ENCODE measurements at places on chromosomes 16 and 17. TPM values are rescaled to one million over a fixed set of nuclear protein-coding genes. Genes with fewer than 3 reads are reported as not detected.

The HP gene
- not detected for total RNA-seq

DNA sequence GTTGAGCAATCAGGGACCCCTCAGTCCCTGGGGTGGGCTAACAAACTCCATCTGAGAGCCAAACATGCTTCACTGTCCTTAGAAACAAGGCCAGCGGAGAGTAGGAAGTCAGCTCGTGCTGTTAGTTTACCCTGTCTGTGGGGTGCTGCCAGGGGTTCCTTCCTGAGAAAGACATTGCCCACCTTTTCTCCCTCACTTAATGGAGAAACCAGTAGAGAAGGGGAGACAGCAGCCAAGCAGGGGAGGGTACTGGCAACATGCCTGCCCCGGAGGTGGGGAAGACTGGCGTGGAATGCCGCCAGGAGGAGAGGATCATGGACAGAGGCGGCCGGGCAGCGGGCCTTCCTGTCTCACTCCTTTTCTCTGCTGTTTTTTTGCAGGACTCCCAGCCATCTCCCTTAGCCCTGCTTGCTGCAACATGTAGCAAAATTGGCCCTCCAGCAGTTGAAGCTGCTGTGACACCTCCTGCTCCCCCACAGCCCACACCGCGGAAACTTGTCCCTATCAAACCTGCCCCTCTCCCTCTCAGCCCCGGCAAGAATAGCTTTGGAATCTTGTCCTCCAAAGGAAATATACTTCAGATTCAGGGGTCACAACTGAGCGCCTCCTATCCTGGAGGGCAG lies 19.9 kb downstream of the SP2 start:
- no peaks in the 10 kb centered on the region for H3K27me3 ChIP-seq
- H3K4me1 ChIP-seq = no peaks in the 10 kb centered on the region
- no peak overlapping the region for H3K4me3 ChIP-seq
- H3K27ac ChIP-seq = no peak overlapping the region

DNA sequence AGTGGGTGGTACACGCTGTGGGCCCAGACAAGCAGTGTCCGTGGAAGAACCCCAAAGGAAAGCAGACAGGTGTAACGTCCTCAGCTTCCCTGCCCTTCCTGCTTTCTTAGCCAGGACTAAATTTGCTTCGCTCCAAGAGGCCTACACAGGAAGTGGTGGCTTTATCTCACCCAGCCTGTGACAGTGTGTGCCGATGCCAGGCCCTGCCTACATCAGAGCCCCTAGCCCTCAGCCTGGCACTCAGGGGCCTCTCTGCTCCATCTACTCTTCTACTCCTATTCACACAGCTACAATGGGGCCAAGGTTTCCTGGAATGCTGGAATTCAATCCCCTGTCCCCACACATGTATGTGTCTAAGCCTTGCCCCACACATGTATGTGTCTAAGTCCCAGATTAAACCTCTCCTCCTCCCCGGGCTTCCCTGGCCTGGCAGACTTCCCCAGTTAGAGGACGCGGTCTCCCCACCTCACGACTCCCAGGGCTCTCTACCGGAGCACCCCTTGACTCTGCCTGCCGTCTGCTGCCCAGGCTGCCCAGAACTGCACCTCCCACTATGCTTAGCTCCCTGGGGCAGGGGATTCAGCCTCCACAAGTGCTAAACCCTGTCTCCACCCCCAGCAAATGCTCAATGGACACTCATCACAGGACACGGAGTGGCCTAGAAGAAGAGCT lies 8.2 kb downstream of the PGAP3 start:
- peaks cover 13% of the 10 kb centered on the region for H3K36me3 ChIP-seq
- no peak overlapping the region for H3K27ac ChIP-seq
- no peak for DNase-seq
- peaks cover 39% of the 10 kb centered on the region for H3K4me1 ChIP-seq

DNA sequence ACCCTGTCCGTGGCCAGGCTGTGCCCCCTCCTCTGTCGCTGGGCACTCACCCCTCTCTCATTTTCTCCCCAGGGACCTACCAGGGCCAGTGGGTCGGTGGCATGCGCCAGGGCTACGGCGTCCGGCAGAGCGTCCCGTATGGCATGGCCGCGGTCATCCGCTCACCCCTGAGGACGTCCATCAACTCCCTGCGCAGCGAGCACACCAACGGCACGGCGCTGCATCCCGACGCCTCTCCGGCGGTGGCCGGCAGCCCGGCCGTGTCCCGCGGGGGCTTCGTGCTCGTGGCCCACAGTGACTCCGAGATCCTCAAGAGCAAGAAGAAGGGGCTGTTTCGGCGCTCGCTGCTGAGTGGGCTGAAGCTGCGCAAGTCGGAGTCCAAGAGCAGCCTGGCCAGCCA lies 41.9 kb downstream of the JPH3 start:
- DNase-seq = no peak
- no peak overlapping the region for H3K27ac ChIP-seq
- H3K27me3 ChIP-seq = peaks cover 28% of the 10 kb centered on the region

The DPEP3 gene
- total RNA-seq = not detected

DNA sequence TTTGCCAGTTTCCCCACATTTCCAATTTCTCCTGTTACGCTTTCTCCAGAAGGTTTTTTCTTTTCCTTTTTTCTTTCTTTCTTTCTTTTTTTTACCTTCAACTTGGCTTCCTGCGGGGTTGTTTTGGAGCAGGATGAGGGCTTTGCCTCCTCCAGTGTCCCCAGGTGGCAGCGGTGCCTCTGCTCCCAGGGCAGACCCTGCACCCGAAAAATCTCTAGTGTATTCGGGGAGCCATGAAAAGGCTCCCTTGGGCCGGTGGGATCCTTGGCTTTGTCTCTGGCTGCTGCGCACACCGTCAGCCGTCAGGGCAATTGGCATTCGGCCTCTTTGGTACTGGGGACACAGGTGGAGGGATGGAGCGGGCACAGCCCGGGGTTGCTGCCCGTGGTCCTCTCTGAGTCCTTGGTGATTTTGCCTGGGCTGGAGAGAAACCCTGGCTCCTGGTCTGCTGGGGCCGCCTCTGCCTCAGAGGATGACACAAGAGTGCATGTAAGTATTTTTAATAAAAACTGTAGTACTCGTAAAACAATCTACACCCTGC lies 846 bp downstream of the ITGB3 start:
- no peaks in the 10 kb centered on the region for H3K36me3 ChIP-seq
- H3K4me3 ChIP-seq = peak overlapping the region; percentile 79
- peaks cover 22% of the 10 kb centered on the region for H3K4me1 ChIP-seq
- no peaks in the 10 kb centered on the region for H3K27me3 ChIP-seq
- no peak for DNase-seq
